Ovary (tissue), 10 donors: ENCODE measurements at places on chromosomes 7 and 10.

- DNase-seq: peak; percentile 11
Measured at GRCh38 chr7:66502230-66503035, 126.2 kb upstream of the KCTD7 start.

DNA sequence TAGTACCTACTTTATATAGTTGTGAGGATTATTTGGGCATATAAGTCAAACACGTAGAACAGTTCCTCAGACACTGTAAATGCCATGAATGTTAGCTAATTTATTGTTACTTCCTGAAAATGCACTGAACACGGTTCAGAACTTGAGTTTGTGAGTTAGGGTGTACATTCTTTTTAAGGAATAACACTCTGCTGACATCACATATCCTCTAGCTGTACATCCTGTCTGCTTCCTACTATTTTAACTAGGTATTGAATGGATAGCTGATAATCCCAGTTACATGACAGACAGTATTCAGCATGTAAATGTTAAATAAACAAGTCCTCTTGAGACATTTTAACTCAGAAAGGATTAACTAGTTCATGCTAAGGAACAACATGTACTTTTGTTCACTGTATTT lies 16.0 kb downstream of the SAMD8 start:
- no peak for DNase-seq

- DNase-seq: no peak
Measured at GRCh38 chr7:40147371-40148246, 12.8 kb downstream of the SUGCT start.

DNA sequence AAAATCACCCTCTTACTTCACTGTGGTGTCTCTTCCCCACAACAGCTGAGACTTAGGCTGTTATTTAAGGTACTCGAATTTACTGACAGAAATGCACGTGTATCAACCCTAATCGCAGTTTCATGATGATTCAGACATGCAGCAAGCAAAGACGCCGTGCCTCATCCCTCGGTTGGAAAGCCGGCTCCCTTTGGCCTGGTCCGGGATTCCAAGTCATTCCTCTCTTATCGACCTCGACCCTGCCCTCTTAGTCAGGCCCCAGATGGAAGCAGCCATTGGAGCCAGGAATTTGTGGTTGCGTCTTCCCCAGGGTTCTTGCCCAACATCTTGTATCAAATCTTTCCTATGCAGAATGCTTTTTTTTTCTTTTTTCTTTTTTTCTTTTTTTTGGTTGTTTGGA lies 229.5 kb downstream of the GATA3 start:
- DNase-seq: no peak

GRCh38 chr10:46236546-46236887 lies 50.3 kb upstream of the ANTXRL start:
- DNase-seq: no peak

DNA sequence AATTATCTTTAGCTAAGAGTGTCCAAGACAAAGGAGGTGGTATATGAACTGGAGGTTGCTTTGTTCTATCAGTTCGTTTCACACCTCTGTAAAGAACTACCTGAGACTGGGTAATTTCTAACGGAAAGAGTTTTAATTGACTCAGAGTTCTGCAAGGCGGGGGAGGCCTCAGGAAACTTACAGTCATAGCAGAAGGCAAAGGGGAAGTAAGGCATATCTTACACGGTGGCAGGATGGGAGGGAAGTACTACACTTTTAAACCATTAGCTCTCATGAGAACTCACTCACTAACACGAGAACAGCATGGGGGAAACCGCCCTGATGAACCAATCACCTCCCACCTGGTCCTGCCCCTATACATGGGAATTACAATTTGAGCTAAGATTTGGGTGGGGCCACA lies 1202.3 kb upstream of the LRRTM3 start:
- no peak for DNase-seq

- no peak for DNase-seq
Measured at GRCh38 chr7:2821161-2821841, 22.8 kb downstream of the GNA12 start.

DNA sequence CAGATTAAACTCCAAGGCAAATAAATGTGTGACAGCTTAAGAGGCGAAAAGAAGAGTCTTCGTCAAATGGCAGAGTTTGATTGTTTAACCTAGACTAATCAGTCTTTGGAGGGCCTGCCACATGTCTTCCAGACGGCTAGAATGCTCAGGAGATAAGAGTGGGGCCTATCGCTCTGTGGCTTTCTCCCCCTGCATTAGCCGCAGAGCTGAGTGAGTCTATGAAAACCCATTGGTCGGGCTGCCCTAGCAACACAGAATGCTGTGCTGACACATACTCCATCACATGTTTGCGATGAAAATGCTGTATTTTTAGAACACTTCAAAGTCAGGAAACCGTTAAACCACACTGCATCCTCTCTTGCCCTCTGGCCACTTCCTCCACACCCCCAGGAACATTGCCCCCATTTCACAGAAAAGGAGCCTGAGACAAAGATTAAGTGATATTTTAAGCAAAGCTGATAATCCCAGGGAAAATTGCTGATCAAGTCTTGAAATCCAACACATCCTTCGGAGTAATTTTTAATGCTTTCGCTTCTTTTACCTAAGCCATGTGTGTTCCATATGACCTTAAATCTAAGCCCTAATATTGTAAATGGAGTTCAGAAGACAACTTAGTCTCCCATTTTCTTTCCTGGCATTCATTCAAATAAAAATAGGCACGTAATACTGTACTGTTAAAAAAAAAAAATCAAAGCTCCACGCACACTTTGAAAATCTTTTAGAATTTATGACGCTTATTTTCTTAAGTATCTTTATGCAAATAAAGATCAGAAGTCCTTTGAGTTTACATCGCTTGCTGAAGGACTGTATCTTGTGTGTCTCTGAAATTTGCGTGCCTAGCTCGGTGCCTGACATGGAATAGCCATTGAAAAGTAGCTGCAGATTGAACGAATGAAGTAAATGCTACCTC lies 161.2 kb downstream of the CELF2 start:
- DNase-seq: no peak

DNA sequence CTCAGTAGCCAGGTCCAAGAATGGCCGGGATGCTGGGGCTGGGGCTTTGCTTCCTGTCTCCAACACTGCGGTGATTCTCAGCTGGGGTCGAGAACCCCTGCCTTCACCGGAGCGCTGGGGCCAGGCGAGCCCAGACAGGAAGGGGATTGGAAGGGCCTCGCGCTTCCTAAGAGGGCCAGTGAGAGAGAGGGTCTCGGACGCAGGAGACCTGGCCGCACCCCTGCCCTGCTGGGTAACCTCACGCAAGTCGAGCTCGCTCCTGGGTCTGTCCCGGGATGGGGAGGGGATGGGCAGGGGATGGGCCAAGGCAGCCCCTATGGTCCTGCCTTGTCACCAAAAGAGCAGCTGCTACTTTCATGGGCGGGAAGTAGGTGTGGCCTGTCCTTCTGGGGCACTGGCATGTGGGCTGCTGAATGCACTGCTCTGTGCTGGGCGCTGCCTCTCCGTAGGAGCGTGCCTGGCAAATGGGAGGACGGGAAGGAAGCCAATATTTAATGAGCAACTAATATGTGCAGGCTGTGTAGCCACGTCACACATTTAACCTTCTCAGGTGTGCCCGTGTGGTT lies 20.0 kb downstream of the KCNK18 start:
- DNase-seq: no peak

DNA sequence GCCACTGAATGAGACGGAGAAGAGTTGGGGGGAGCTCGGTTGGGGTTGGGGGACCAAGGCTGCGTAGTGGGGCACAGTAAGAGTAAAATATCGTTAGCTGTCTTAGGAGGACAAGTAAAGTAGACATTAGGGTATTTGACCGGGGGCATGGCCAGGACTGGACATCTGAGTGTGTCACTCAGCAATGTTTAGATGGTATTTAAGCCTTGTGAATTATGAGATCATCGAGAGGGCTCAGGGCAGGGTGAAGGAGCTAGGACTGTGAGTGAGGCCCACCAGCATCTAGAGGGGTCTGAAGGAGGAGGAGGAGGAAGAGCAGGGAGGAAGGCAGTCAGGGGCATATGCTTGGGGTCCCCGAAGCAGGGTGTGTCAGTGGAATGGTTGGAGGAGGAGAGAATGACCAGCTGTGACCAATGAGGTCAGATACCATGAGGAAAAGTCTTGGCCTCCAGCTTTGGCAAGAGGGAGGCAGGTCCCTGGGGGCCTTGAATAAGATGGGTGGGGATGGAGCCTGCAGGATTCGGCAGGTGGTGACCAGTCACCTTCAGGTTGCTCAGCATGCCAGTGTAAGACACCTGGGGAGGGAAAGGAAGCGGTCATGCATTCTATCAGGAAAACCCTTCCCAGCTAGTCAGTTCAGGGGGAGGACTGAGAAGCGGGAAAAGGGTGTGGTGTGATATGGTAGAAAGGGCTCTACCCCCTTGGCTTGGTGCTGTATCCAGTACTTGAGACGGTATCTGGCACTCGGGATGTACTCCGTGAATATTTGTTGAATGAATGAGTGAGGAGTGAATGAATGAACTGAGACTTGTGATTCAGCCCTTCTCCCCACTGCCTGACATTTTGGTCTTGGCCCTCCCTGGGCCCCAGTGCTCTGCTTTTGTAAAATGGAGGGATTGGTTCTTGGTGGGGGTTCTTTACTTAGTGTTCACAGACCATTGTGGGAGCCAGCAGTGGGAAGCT lies 34.8 kb upstream of the SH2D4B start:
- DNase-seq: no peak

DNA sequence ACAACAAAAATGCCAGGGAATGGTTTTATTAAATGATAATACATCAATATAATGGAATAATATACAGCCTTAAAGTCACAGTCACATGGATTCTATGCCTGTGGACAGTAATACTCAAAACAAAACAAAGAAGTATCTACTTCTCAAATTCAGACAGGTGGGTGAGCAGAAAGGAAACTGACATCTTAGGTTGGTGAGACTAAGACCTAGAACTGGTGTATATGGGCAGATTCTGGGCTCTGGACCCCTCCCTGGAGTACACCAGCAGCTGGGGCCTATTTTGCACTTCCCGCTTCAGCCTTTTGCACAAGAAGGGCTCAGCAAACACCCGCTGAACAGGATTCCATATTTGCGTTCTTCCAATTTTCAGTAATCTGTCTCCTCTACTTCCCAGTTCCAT lies 5.4 kb upstream of the FIS1 start:
- DNase-seq: no peak

DNA sequence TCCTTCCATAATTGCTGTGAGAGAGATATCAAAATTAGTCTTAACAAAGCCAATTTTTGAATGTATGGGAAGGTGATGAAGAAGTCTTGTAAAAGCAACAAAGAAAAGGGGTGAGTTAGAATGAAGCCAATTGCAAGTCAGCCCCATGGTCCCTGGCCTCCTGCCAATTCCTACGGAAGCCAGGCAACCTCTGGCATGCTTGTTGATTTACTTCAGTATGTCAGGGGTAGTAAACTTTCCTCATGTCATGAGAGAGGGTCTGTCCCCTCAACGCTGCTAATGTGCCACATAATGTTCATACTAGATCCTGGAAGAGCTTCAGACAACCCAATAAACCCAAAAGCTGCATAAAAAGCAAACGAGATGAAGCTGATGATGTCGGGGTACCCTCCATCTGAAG lies 159.1 kb upstream of the YAE1 start:
- DNase-seq: no peak

DNA sequence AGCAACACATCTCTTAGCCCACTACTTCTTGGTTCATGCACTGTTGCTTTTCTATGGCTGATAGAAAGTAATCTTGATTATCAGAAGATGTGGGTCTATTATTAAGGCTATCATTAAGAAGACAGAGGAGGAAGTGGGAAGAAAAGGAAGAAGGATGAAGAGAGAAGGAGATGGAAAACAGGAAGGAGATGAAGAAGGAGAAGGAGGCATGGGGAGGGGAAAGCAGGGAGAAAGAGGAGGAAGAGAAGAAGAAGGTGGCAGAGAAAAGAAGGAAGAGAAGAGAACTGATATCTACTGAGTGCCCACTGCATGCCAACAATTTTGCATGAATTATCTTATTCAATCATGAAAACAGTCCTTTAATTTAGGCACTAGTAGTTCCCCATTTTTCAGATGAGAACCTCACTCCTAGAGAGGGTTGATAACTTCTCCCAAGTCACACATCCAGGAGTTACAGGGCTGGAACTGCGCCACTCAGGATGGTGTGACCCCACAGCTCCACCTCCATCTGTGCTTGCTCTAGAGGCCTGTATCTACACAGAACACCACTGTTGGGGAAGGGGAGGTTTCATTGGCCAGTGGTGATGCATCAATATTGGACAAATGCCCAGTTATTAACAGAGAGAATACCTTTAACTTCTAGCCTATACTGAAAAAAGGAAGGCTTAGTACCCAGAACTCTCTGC lies 147.4 kb downstream of the CXCL12 start:
- DNase-seq: no peak

DNA sequence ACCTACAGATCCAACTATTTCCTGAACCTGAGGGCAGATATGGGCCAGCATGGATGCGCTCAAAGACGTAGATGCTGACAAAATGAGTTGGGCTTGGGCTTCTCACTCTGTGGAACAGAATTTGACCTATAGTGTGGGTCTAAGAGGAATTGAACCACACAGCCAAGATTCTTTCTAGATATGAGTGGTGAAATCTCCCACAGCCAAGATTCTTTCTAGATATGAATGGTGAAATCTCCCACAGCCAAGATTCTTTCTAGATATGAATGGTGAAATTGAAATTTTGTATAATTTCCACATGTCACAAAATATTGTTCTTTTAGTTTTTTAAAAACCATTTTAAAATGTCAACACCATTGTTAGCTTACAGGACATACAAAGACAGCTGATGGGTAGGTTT lies 215.4 kb upstream of the LRGUK start:
- no peak for DNase-seq

DNA sequence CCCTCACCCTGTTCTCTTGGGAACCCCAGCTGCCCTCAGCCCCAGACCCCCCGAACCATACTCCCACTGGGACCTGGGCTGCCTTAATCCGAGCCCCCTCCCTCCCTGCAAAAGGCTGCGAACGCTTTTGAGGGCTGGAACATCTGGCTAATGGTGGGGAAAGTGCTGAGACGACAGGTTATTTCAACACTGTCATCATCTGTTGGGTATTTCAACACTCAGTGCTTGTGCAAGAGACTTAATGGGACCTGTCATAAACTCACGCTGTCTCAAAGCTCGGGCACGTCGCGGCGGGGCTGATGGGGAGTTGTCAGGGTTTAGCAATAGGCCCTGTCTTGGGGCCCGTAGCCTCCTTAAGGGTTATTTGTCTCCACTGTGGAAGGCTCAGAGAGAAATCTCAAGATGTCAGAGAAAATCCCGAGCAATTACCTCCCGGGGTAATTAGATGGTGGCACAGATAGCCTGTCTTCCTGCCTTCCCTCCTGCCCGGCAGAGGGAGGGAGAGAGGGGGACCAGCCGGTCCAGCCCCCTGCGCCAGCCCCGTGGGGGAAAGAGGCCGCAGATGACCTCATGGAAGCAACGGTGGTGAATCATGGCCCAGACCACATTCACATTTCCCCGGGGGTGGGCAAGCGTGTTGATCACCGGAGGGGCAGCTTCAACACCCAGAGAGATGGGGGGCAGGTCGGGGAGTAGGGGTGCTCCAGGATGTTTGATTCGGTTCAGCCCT lies 88.7 kb upstream of the MYL10 start:
- DNase-seq: no peak
